Activated CD4-positive, alpha-beta T cell treated with anti-CD3 and anti-CD28 coated beads, Interleukin-2, amount 50 U/mL, for 48 hours (primary cell): ENCODE measurements at places on chromosomes 3 and 15.

GRCh38 chr15:79078763-79079410, 11.7 kb downstream of the RASGRF1 start:
- DNase-seq = no peak

DNA sequence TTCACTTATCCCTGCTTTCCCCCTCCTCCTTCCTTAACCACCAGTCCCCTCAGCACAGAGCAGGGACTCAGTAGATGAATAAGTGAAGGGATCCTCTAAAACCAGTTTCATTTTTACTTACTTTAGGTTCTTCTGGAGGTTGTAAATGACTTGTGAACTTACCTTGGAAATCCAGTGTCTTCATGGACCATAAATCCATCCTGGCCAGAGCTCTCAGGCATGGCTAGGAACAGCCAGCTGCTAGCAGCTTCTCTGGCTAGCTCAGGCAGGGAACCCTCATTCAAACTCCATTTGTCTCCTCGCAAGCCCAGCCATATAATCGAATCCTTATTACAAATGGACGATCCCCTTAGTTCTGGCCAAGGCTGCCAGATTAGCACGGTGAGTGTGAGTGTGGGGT, 78.5 kb downstream of the LRTM1 start:
- DNase-seq = no peak

GRCh38 chr3:23869977-23870662, 46.7 kb downstream of the NKIRAS1 start:
- DNase-seq = no peak

DNA sequence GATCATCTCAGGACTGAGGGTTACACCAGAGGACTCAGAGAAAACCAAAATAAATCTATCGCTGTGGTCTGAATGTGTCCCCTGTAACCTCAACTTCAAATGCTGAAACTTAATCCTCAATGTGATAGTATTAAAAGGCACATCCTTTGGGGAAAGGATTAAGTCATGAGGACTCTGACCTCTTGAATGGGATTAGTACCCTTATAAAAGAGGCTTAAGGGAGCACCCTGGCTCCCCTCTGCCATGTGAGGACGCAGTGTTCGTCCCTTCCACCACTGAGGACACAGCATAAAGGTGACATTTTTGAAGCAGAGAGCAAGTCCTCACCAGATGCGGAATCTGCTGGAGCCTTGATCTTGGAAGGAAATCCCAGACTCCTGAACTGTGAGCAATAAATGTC, 39.5 kb downstream of the SRPRB start:
- no peak for DNase-seq

GRCh38 chr15:40347559-40348473, 3.0 kb upstream of the PHGR1 start:
- no peak for DNase-seq

DNA sequence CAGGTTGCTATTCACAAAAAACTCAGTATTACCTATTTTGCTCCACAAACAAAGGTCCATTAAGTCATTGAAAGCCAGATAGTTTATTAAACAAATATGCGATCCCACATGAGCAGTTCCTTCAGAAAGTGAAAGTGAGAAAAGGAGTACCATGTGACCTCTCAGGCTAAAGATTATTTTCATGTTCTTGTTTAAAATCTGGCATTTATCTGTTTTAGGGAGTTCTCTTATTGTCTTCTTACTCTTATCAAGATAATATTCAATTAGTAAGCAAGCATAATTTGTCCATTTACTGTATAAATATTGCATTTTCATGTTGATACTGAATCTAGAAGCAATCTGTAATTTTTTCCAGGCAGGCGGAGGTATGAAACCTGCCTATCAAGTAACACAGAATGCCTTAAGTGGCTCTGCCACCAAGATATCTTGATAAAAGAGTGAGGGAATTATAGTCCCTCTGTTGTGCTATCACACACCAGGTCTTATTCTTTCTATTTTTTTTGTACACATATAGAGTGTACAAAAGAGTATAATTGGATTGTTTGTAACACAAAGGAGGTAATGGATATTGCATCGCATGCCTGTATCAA, 20.1 kb upstream of the PLSCR5 start:
- DNase-seq = no peak

GRCh38 chr3:148408667-148409066, 289.0 kb upstream of the AGTR1 start:
- DNase-seq = no peak

DNA sequence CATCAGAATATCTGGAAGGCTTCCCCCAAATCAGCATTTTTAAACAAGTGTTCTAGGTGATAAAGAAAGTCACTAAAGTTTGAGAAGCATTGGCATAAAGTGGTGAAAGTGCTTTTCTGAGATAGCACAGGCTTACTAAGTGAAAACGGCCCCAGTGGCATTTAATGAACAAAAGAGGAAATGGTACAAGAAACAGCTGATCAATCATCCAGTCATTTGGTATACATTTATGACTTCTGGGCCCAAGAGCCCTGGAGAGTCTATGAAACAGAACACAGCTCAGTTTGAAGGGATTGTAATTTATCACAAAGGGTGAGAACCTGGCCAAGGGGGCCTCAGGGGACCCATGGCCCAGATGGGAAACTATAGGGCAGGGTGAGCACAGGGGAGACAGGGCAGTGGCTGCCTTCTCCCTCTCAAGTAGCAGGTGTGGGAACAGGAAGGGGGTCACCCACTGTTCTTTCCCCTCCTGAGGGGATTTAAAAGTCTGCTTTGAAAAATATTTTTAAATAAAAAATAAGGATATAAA, 265.5 kb upstream of the ROPN1 start:
- DNase-seq = no peak

DNA sequence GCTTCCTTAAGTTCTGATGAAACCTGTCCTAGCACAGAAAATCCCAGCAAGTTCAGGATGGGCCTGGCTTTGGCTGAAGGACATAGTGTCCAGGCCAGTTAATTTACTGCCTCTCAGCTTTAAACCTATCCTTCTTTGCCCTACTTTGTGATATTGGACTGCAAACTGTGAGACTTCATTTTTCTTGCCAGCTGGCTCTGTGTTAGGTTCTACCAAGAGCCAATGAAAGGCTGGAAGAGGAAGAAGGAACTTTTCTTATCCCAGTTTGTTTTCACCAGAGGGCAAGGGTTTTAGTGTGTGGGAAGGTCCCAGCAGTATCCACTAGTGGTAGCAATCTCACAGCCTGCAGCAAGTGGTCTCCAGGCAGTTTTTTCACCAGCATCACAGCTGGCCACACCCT, 18.2 kb downstream of the DCUN1D1 start:
- DNase-seq = no peak

DNA sequence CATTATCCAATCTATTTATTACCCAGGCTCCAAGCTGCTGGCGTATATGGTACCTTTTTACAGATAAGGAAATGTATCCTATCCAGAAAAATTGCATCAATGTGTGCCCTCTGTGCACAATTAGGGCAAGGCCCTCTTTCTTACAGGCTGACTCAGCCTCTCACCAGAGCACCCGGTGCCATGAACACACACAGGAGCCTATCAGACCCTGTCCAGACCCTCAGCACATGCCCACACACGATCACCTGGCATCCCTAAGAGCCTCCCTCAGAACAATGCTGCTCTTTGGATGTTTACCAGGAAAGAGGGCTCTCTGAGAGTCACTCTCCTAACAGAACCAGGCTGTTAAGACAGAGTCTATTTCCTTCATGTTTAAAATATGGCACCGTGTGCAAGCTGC, 460.0 kb upstream of the TBL1XR1 start:
- no peak for DNase-seq

- no peak for DNase-seq
Measured at GRCh38 chr3:31546162-31546561, 13.4 kb downstream of the STT3B start.

- no peak for DNase-seq
Measured at GRCh38 chr3:119468041-119468440, 722 bp upstream of the POGLUT1 start.

- no peak for DNase-seq
Measured at GRCh38 chr15:69830876-69831275, 266.8 kb downstream of the TLE3 start.

DNA sequence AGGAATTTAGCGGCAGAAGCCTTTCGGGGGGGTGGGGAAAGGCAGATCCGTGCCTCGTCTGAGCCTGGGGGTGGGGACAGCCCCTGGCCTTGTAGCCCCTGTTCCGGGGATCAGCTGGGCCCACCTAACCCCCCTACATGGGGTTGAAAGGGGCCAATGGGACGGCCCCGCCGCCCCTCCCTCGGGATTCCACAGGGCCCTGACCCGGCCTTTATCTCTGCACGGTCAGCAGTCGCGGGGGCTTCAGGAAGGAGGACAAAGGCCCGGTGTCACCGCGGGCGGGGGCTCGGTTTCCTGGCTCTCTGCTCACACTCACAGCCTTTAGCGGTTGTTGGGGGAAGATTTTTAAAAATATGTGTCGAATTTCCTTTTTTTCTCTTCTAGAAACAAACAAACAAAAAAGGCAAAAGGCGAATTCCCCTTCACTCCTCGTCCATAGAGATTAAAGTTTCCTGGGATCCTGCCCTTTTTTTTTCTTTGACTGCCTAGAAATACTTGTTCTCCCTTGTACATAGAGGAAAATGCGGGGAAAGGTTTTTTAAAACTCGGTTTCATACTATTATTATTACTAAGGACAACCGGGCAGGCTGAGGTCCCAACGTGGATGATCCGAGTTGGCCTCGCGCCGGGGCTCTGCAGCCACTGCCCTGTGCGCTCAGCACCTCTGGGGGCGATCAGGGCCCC, 7.9 kb downstream of the FOXL2 start:
- DNase-seq = no peak

GRCh38 chr3:4719046-4719501, 225.9 kb downstream of the ITPR1 start:
- DNase-seq = no peak

DNA sequence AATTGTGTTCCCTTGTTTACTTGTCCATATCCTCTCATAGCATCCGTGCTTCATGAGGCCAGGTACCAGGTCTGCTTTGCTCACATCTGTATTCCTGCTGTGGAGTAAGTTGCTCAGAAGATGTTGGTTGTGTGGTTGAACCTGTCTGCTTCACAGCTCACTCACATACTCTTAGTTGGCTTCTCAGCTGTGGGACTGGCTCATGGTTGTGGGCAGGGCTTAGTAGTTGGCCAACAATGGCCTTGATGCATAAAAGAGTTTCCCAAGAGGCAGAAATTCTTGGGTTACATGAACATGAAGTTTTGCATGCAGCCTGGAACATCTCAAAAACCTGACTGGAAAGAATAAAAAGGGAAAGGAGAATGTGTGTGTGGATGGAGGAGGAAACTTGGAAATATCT, 17.0 kb downstream of the CELF6 start:
- DNase-seq = no peak

- no peak for DNase-seq
Measured at GRCh38 chr3:100540791-100541334, 48.4 kb downstream of the TMEM45A start.

- DNase-seq = no peak
Measured at GRCh38 chr15:48946074-48946839, 17.5 kb downstream of the SHC4 start.

DNA sequence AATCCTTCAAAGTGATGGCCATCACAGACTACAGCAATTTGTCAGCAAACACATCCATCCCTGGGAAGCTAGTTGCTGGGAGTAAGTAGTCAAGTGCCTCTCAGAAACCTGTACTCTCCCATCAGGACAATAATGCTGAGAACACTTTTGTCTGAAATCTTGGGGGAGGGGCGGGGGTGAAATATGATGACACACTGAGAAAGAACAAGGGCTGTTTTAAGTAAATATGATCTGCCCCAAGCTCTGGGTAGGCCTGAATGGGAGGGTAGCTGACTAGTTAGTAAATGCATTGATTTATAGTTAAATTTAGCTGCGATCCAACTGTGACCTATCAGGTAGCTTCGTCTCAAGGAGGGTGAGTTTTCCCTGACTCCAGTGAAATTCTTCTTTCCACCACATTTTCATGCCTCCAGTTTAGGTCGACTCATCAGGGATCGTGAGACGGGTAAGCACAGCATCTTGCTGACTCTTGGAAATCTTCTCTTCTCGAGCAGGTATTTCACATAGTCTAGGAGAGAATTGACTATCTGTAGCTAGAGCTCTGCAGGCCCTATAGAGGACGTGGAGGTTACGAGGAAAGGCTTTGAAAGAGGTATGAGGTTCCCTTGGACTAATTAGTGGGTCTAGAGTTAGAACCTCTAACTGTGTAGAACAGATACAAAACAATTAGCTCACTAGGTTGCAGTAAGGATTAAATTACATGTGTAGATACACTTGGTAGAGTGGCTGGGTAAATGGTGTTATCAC, 213.4 kb upstream of the SLC2A2 start:
- no peak for DNase-seq

DNA sequence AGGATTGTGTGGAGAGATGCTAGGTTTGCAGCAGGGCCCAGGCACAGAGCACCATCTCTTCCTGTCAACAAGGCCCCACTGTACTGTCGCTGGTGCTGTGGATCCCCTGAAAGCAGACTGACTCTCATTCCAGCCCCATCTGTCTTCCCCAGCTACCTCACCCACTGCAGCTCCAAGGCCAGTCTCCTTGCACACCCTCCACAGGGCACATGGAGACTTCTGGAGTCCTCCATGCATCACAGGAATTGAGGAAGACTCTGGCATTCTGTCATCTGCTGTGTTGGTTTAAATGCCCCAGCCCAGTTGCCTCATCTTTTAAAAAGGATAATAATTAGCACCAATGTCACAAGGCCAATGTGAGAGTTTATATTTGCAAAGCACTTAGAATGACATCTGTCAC, 301.2 kb downstream of the RPLP1 start:
- DNase-seq = no peak

DNA sequence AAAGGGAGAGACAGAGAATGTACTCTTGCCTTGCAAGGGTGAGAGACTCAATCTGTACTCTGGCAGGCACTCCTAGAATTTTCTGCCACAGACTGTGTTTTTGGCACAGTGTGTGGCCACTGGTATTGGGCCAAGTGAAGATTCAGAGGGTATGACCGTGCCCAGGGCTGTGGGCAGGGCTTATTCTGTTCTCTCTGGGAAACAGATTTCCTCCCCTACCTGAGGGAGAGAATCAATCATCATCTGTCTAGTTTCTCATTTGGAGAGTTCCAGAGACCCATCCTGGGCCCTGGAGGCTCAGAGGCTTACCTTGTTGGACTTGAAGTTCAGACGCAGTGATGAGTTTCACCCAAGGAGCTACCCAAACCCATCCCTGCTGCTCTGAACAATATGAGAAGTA, 28.2 kb downstream of the CSTA start:
- DNase-seq = no peak

- no peak for DNase-seq
Measured at GRCh38 chr3:100396967-100397366, 3.9 kb downstream of the TOMM70 start.

GRCh38 chr15:70528270-70528706, 235.1 kb downstream of the UACA start:
- peak; percentile 65 for DNase-seq

- no peak for DNase-seq
Measured at GRCh38 chr15:81000144-81000623, 539 bp upstream of the TLNRD1 start.

- no peak for DNase-seq
Measured at GRCh38 chr3:149542375-149543312, 68.1 kb downstream of the TM4SF4 start.

GRCh38 chr3:188700501-188700900, 471.3 kb upstream of the TPRG1 start:
- DNase-seq = peak; percentile 31

GRCh38 chr3:177488740-177489139, 291.5 kb upstream of the TBL1XR1 start:
- DNase-seq = no peak
